Stimulated activated CD8-positive, alpha-beta memory T cell treated with anti-CD3 and anti-CD28 coated beads, Interleukin-7, amount 100 ng/mL, for 1 hour (primary cell): ENCODE measurements at places on chromosomes 12 and 14.

- DNase-seq = no peak
Observed at GRCh38 chr14:96121660-96122395, 82.7 kb downstream of the C14orf132 start.

- no peak for DNase-seq
Observed at GRCh38 chr12:108700833-108701541, 30.3 kb downstream of the CORO1C start.

DNA sequence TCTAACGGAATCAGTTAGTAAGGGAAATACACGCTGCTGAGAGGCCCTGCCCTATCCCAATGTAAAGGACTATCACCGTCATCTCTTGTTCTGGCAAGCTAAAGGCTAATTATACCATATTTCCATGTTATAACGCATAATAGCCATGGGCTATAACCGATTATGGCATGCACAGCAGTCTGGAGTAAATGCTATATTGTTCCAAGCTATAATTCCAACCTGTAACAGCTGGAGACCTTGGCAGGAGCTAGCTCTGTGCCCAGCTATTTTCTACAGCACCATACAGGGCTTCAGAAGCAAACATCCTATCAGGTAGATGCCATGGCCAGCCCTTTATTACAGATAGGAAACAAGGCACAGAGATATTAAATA, 26.3 kb downstream of the SYNE3 start:
- DNase-seq = no peak

GRCh38 chr14:69769623-69770022, 2.7 kb downstream of the SRSF5 start:
- no peak for DNase-seq

- DNase-seq = no peak
Observed at GRCh38 chr14:95323917-95324316, 4.2 kb upstream of the CLMN start.

- DNase-seq = no peak
Observed at GRCh38 chr12:65194949-65195348, 25.6 kb downstream of the LEMD3 start.

- DNase-seq = no peak
Observed at GRCh38 chr12:88248606-88249005, 106.5 kb downstream of the TMTC3 start.

GRCh38 chr12:617304-617915, 45.8 kb downstream of the NINJ2 start:
- no peak for DNase-seq
